ENCODE measurements at places on chromosomes 13 and 19.

DNA sequence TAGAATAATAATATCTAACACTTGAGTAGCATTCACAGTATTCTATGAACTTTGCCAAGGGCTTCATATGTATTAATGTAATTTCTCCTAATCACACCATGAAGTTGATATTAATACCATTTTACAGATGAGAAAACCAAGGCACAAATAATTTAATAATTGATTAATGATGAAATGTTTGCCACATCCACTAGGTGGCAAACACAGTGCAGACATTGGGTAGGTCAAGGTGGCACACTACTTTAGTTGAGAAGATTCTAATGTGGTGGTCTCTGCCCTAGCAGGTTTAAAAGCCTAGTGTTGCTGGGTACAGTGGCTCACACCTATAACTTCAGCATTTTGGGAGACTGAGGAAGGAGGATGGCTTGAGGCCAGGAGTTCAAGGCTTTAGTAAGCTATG lies 412.4 kb downstream of the SUCLA2 start:
- DNase-seq = no peak
- H3K36me3 ChIP-seq = no peaks in the 10 kb centered on the region
- H3K4me3 ChIP-seq = no peak overlapping the region
- no peaks in the 10 kb centered on the region for H3K27me3 ChIP-seq
- H3K4me1 ChIP-seq = no peaks in the 10 kb centered on the region

GRCh38 chr13:96982672-96983071 lies 11.6 kb downstream of the OXGR1 start:
- no peak overlapping the region for H3K4me3 ChIP-seq
- peak; percentile 44 for DNase-seq
- H3K36me3 ChIP-seq = no peaks in the 10 kb centered on the region
- no peaks in the 10 kb centered on the region for H3K27me3 ChIP-seq
- peaks cover 17% of the 10 kb centered on the region for H3K4me1 ChIP-seq
- peak overlapping the region; percentile 64 for H3K27ac ChIP-seq

GRCh38 chr13:97631158-97631557 lies 197.2 kb downstream of the RAP2A start:
- H3K4me1 ChIP-seq = no peaks in the 10 kb centered on the region
- no peaks in the 10 kb centered on the region for H3K36me3 ChIP-seq
- no peak for DNase-seq
- no peak overlapping the region for H3K27ac ChIP-seq

DNA sequence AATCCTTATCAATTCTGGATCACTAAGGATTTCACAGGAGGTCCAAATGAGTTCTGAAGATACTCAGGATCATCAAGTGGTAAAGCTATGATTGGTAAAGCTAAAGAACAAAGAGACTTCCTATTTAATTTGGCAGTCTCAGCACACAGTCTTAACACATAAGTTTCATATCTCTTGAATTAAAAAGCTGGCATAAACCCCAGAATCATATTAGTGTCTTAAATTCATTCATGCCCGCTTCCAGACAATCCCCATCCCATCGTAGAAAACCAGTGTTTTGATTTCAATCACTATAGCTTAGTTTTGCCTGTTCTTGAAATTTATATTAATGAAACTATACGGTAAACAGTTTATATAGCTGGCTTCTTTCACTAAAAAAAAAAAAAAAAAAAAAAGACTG lies 278.7 kb downstream of the DIAPH3 start:
- no peak overlapping the region for H3K27ac ChIP-seq
- peak; percentile 20 for DNase-seq
- no peaks in the 10 kb centered on the region for H3K36me3 ChIP-seq
- no peak overlapping the region for H3K4me3 ChIP-seq

DNA sequence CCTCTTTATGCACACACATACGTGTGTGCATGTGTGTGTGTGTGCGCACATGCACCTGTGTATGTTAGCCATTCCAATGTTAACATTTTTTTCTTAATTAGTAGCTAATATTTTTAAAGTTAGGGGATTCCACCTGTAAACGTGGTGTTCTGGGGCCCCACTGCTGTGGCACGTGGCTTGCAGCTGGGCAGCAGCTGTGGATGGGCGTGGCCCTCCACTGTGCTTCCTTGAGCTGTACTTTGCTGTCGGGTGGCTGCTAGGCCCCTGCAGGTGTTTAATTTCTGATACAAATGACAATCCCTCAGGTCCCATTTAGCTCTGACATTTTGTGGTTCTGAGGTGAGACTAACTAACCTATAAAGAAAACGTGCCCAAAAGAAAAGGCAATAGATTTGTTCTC lies 58.9 kb upstream of the GJB6 start:
- H3K27ac ChIP-seq = no peak overlapping the region
- no peaks in the 10 kb centered on the region for H3K4me1 ChIP-seq
- no peaks in the 10 kb centered on the region for H3K36me3 ChIP-seq
- DNase-seq = peak; percentile 44
- no peak overlapping the region for H3K4me3 ChIP-seq

DNA sequence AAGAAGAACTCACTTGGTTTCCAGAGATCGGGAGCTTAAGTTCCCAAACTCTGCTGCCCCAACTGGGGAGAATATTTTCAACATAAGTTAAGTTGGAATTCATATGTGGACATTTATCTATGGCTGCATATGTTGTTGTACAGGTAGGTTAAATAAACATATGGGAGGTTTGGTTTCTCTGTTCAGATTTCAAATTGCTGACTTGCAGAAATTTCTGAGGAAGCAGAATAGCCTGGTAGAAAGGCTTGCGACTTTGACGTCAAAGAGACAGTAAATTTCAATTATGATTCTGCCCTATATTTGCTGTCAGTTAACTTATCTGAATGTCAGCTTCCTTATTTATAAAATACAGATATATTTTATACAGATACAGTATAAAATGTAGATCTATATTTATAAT lies 40.0 kb upstream of the TPP2 start:
- no peaks in the 10 kb centered on the region for H3K4me1 ChIP-seq
- H3K27me3 ChIP-seq = no peaks in the 10 kb centered on the region
- no peaks in the 10 kb centered on the region for H3K36me3 ChIP-seq
- DNase-seq = no peak
- H3K27ac ChIP-seq = no peak overlapping the region
- H3K4me3 ChIP-seq = no peak overlapping the region

GRCh38 chr19:10013834-10014618 lies 743 bp downstream of the RDH8 start:
- no peak overlapping the region for H3K27ac ChIP-seq
- no peak overlapping the region for H3K4me3 ChIP-seq
- DNase-seq = no peak
- H3K27me3 ChIP-seq = peaks cover 77% of the 10 kb centered on the region
- H3K4me1 ChIP-seq = peaks cover 16% of the 10 kb centered on the region

GRCh38 chr19:28899703-28900102 lies 313.2 kb downstream of the UQCRFS1 start:
- H3K27me3 ChIP-seq = no peaks in the 10 kb centered on the region
- DNase-seq = no peak
- no peaks in the 10 kb centered on the region for H3K36me3 ChIP-seq
- H3K4me1 ChIP-seq = no peaks in the 10 kb centered on the region

GRCh38 chr19:2524840-2525723 lies 49.2 kb downstream of the GADD45B start:
- H3K4me1 ChIP-seq = peaks cover 27% of the 10 kb centered on the region
- peak overlapping the region; percentile 24 for H3K4me3 ChIP-seq
- DNase-seq = no peak
- H3K27ac ChIP-seq = no peak overlapping the region
- no peaks in the 10 kb centered on the region for H3K27me3 ChIP-seq

DNA sequence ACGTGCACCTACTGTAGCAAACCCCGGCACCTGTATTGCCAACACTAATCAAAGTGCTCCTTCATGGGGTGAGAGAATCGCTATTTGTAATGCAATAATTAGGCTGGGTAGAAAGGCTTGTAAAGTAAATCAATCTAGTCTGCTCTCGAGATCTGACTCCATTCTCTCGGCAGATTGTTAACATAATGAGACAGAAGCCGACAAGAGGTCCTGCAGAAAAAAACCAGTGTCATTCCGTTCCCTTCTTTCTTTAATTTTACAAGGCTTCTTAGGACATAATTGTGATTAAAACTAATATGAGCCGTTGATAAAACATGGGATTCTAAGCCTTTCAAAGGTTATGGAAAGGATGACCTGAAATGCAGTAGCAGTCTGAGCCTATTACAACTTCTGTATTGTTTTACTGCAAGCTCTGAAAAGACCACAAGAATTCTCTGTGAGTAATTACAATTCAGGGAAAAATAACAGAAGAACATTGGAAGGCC lies 530.0 kb downstream of the PCDH9 start:
- no peak overlapping the region for H3K4me3 ChIP-seq
- no peaks in the 10 kb centered on the region for H3K36me3 ChIP-seq
- no peak for DNase-seq
- H3K27ac ChIP-seq = no peak overlapping the region

- H3K4me3 ChIP-seq = peak overlapping the region; percentile 68
- H3K27ac ChIP-seq = peak overlapping the region; percentile 52
- no peak for DNase-seq
- no peaks in the 10 kb centered on the region for H3K27me3 ChIP-seq
- peaks cover 52% of the 10 kb centered on the region for H3K36me3 ChIP-seq
These were observed 957 bp downstream of the NUMBL start for GRCh38 chr19:40689339-40690049.

GRCh38 chr13:108828086-108828815 lies 198.8 kb downstream of the MYO16 start:
- no peaks in the 10 kb centered on the region for H3K36me3 ChIP-seq
- no peaks in the 10 kb centered on the region for H3K27me3 ChIP-seq
- H3K4me1 ChIP-seq = peaks cover 5% of the 10 kb centered on the region

GRCh38 chr19:51594774-51595109 lies 23.7 kb downstream of the ZNF175 start:
- peak overlapping the region; percentile 61 for H3K27ac ChIP-seq
- H3K4me3 ChIP-seq = peak overlapping the region; percentile 58
- DNase-seq = no peak
- H3K27me3 ChIP-seq = peaks cover 26% of the 10 kb centered on the region
- H3K4me1 ChIP-seq = peaks cover 19% of the 10 kb centered on the region

DNA sequence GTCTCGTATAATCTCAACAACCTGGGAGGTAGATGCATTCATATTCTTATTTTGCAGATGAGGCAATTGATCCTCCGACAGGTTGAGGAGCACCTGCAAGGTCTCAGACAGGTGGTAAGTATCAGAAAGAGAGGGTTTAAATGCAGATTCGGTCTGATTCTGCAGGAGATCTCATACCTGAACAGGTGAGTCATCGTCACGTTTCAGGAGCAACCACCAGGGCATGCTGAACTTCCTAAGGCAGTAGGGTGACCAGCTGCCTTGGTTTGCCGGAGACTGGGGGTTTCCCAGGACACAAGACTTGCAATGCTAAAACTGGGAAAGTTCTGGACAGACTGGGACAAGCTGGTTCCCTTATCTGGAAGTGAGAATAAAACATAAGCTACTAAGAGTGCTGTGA lies 68.8 kb upstream of the TSHZ3 start:
- no peaks in the 10 kb centered on the region for H3K27me3 ChIP-seq
- no peaks in the 10 kb centered on the region for H3K36me3 ChIP-seq
- H3K27ac ChIP-seq = no peak overlapping the region
- no peak overlapping the region for H3K4me3 ChIP-seq
- DNase-seq = no peak

- no peak overlapping the region for H3K27ac ChIP-seq
- no peak for DNase-seq
- peaks cover 21% of the 10 kb centered on the region for H3K4me1 ChIP-seq
- no peaks in the 10 kb centered on the region for H3K36me3 ChIP-seq
- H3K4me3 ChIP-seq = no peak overlapping the region
These were observed 9.8 kb downstream of the KLF2 start for GRCh38 chr19:16334411-16334810.

DNA sequence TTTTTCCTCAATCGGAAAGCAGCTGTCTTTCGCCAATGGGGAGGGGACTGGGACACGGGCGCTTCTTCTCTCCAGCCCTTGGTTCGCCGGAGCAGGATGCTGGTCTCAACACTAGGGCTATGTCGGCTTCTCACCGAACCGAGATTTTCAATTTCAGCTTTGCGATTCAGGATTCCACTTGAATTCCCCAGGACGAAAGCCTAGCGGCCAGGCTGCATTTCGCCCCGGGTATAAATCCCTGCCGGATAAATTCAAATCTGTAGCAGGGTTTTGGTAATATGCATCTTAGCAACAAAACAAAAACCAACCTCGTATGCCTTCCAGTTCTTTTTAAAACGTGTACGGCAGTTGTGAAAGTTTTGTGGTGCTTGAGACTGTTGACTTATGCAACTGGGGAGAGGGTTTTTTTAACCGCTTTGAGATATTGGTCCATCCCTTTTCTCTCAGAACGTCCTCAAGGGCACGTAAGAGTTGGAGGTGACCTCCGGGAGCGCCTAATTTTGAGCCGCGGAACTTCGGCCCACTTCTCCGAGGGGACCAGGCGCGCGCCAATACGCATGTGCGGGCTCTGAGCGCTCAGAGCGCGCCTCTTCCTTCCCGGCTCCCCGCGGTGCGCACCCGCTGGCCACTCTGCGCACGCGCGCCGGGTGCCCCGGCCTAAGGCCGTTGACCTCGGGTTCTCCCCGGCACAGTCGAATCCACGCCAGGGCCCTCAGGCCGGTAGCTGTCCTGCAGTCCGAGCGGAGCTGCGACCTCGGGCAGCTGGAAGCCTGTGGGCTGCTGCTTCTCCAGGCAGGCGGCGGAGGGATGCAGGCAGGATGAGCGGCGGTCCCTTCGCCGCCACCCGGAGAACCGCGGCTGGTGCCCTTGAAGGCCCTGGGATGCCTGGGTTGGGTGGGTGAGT lies 7.6 kb downstream of the POU4F1 start:
- peak; percentile 12 for DNase-seq
- peak overlapping the region; percentile 39 for H3K4me3 ChIP-seq
- peaks cover 100% of the 10 kb centered on the region for H3K27me3 ChIP-seq
- H3K27ac ChIP-seq = no peak overlapping the region
- peaks cover 29% of the 10 kb centered on the region for H3K4me1 ChIP-seq
- no peaks in the 10 kb centered on the region for H3K36me3 ChIP-seq

DNA sequence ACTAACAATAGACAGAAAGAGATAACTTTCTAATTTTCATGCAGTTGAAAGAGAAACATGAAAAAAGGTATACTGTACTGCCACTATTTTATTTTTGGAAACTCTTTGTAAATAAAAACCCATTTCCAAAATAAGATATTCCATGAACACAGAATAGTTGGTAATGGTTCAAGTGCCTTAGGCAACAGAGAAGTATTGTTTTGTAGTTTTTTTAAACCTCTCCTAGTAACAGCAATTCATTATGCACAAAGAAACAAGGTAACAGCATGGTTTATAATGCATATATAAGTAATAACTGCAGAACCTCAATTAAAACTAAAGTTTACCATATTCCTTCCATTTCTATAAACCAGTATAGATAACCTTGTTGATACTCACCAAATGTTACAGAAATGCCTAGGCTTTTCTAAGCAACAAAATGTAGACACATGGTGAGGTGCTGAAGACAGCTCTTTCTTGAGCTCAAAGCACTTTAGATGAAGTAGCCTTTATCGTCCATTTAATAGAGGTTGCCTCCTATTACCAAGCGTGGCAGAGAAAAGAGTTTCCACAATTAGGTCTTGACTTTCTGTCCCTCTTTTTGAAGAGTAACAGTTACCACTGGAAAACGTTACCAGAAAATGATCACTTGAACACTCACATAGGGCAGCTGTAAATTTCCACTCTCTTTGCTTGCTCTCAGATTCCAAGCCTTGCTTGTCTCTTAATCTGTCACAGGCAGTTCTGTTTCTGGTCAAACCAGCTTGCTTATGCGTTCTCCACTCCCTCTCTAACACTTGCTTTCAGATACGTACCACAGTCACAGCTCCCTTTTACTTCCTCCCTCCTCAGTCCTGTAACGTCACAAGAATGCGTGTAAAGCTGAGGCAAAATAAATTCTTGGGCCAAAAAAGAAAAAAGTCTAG lies 42.9 kb downstream of the CAB39L start:
- H3K4me1 ChIP-seq = peaks cover 17% of the 10 kb centered on the region
- peak overlapping the region; percentile 48 for H3K4me3 ChIP-seq
- DNase-seq = peak; percentile 45

- no peaks in the 10 kb centered on the region for H3K36me3 ChIP-seq
- H3K27me3 ChIP-seq = no peaks in the 10 kb centered on the region
- DNase-seq = no peak
- H3K4me3 ChIP-seq = no peak overlapping the region
These were observed 75.5 kb upstream of the ADGRE5 start for GRCh38 chr19:14305706-14306105.

Measured in stomach (tissue), 19 donors.